ENCODE measurements at places on chromosomes 16 and 17.
A peak's percentile ranks its signal among the peaks of the same experiment; 100 is the strongest.

GRCh38 chr16:88200896-88201185, 181.9 kb upstream of the ZNF469 start:
- peak; percentile 12 for DNase-seq

- DNase-seq = no peak
These were observed 57.2 kb upstream of the NLK start for GRCh38 chr17:27985306-27985705.

DNA sequence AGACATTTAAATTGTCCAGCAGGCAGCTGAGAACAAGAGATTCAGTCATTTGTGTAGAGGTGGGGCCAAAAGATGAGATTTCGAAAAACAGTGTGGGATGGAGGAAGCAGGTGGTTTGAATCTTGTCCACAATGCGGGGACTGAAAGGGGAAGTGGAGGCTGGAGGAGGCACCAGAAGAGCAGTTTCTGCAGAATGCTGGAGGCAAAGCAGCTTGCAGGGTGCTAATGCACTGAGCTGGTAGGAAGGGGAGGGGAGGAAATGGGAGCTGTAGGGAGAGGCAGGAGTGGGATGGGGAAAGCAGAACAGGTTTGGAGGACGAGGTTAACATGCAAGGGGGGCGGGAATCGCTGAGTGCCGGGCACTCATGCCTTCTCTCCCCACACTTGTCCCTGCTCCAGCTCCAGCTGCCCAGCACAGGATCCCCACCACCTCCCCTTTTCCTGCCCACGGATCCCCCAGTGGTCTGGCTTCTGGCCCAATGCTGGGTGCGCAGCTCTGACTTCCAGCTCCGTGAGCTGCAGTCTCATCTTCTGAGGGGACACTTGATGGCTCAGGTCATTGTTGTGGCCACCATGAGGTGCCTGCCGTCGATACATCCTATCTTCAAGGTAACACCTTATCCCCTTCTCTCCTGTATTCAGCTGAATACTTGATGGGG, 9.4 kb downstream of the C17orf100 start:
- no peak for DNase-seq

DNA sequence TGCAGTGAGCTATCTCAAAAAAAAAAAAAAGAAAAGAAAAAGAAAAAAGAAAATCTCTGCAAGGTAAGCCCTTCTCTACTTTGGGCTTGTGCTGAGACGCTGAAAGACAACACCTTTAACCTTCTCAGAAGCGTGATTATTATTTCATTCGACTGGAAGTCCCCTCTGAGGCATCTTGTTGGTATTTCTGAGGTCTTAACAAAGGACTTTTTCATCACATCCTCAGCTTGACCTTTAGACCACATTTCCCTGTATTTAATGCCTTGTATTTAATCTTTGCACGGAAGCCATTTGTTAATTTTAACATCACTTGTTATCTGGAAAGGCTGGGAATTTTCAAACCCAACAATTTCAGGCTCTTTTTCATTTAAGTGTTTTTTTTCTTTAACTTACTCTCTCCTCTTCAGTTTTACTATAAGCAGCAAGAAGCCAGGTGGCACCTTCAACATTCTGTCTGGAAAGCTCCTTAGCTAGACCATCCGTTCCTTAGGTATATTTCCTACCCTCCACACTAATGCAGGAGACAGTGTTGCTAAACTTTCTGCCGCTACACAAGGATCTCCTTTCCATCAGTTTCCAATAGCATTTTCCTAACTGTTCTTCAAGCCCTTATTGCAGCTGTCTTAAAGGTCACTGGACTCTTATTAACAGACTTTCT, 10.3 kb downstream of the KCTD13 start:
- no peak for DNase-seq

DNA sequence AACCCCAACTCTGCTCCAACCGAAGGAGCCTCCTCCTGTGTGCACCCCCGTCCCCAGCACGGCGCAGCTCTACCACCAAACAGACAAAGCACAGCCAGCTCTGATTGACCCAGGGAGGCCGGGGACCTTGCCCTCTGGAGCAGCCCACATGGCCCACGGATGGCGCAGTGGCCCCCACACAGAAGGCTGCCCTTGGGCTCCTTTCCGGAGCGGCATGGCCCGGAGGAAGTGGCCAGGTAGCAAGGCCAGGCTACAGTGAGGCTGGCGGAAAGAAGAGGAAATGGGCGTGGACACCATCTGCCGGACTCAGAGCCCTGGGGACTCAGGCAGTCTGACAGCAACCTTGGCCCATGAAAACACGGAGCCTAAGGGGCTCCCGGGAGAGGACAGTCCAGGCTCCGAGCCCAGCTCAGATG, 19.9 kb upstream of the ZC3H18 start:
- DNase-seq = no peak

DNA sequence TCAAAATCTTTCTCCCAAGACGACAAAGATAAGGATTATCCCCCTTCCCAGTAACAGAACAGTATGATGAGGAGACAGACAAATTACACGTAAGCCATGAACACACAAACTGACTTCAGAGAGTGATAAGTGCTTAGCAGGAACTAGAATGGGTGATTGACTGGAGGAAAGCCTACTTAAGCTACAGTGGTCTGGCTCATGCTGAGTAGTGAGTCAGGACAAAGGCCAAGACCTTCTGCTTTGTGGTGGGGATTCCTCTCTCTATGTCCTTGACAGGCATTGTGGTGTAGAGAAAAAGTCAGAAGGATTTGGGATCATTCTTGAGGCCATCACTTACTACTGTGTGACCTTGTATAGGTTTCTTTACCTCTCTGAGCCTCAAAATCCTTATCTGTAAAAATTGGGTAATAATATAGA, 381.9 kb upstream of the CCL2 start:
- no peak for DNase-seq

DNA sequence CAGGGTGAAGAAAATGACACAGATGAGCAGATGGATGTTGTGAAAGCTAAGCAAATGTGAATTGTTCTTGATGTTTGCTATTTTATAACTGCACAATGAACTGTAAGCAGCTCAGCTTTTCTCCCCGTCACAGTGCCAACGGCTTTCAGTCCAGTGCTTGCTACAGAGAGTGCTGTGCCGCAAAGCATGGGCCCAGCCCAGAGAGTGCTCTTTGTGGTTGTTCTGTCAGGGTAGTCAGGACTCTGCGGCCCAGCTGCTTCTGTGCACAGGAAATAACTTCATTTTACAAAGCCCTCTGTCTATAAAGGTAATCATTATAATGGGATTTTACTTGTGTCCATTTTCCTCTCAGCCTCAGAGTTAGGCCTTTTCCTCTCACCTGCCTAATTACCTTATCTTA, 39.1 kb downstream of the CDRT15 start:
- no peak for DNase-seq

- no peak for DNase-seq
These were observed 7.8 kb upstream of the GSE1 start for GRCh38 chr16:85605051-85605911.

GRCh38 chr17:16947470-16947869, 24.4 kb downstream of the TNFRSF13B start:
- DNase-seq = no peak

DNA sequence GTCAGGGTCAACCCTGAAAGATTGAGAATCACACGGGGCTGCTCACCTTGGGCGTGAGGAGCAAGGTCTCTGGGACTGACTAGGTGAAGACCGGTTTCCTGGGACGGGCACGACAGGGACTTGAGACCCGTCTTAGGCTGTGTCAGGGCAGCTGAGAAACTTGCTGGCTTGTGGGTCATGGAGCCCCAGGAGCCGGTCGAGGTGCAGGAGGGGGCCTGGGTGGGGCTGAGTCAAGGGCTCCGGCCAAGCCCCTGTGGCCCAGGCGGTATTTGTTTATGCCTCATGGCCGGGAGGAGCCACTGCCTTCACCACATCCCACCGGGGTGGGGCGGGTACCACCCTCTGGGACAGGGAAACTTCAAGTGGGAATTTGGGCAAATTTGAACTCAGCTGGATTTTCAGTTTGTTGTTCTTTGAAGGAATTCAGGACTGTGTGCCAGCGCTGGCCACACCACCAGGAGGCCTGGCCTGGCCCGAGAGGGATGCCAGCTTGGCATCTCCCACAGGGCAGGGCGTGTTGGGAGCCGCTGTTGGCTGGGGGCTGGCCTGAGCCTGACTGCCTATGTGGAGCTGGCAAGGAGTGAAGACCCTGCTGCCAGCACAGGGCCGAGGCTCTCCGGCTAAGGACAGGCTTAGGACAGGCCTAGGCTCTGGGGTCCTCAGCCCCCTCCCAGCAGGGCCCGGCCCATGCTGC, 116.1 kb downstream of the METRNL start:
- peak; percentile 81 for DNase-seq

- no peak for DNase-seq
These were observed 13.7 kb downstream of the N4BP1 start for GRCh38 chr16:48596326-48596725.

- DNase-seq = peak; percentile 13
These were observed 601 bp upstream of the RFWD3 start for GRCh38 chr16:74667255-74667700.

GRCh38 chr17:4598776-4599504, 14.6 kb downstream of the SMTNL2 start:
- no peak for DNase-seq

GRCh38 chr16:56373003-56373402, 52.3 kb downstream of the AMFR start:
- DNase-seq = no peak

DNA sequence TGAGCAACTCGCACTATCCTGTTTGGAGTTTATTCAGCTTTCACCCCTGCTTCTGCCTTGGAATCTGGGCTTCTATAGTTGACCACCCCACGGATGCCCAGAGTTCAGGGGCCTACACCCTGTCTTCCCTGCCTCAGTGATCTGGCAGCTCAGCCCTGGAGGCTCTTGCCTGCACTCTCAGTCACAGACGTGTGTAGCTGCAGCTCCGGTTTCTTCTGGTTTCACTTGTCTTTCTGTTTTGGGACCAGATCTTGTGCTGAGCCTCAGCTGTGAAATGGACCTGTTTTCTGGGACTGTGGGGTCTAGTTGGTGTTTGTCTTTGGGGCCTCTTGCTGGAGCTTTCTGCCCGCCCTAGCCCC, 5.8 kb downstream of the GPT2 start:
- no peak for DNase-seq

DNA sequence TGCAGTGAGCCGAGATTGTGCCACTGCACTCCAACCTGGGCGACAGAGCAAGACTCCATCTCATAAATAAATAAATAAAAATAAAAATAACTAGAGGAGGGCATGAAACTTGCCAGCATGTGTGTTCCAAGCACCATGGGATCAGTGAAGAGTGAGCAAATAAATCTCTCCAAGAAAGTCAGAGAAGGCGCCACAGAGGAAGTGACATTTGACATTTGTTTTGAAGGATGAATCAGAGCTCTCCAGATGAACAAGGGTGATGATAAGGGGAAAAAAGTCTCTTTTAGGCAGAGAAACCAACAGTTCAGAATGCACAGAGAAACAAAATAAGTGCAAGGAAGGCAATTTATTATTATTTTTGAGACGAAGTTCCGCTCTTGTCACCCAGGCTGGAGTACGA, 50.3 kb downstream of the IST1 start:
- DNase-seq = no peak

DNA sequence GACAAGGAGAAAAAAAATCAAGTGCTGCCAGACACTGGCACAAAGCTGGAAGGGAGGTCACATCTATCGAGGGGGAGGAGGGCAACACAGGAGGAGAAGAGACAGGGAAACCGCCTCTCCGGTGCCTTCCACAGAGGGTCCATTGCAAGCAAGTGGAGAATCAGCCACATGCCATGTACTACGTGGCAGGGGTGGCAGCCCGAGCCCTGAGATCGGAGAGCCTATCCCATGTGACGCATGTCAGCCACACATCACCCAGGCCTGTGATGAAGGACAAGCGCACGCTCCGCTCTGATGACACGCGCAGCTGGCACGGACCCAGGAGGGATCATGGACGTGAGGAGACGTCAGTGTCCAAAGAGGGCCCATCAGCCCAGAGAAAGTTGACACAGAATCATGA, 30.1 kb downstream of the ADCY9 start:
- no peak for DNase-seq

DNA sequence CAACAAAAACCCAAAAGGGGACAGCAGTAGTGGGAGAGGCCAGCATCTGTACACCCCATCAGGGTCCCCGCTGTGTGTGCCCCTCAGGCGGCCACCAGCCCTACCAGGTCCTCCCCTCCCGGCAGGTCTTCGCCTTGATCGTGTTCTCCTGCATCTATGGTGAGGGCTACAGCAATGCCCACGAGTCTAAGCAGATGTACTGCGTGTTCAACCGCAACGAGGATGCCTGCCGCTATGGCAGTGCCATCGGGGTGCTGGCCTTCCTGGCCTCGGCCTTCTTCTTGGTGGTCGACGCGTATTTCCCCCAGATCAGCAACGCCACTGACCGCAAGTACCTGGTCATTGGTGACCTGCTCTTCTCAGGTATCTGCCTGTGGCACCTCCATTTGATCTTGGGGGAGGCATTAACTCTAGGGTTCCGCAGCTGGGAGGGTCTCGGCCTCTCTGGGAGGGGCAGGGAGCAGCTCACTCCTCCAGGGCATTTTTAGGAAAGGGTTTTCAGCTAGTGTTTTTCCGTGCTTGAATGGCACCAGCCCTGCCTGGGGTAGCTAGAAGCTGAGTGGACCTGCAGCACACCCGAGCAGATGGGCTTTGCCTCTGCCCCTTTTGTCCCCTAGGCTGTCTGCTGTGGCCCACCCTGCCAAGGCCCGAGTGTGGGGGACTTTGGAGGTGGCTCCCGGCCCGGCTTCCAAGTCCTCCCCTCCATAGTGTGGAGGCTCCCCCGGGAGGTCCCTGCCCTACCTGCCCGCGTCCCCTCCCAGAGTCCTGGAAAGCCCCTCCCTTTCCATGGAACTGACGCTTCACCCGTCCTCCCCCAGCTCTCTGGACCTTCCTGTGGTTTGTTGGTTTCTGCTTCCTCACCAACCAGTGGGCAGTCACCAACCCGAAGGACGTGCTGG, 2.6 kb downstream of the SYNGR2 start:
- DNase-seq = no peak

- DNase-seq = no peak
These were observed 14.6 kb downstream of the CRLF3 start for GRCh38 chr17:30809867-30810266.

GRCh38 chr16:46765050-46765449, 16.9 kb upstream of the MYLK3 start:
- peak; percentile 72 for DNase-seq

DNA sequence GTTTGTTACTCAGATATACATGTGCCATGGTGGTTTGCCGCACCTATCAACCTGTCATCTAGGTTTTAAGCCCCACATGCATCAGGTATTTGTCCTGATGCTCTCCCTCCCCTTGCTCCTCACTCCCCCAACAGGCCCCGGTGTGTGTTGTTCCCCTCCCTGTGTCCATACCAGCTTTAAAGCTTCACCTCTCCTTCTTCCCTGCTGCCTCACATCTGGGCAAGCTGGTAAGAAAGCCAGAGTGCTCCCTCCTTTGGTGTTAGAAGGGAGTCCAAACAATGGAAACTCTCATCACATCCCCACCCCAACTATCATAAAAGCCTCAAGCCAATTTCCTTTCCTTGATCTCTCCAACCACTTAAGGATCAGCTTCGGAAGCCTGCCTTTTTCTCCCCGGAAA, 1115.6 kb upstream of the GOT2 start:
- DNase-seq = no peak

Data from AG08396 (cell line).